Dermis microvascular lymphatic vessel endothelial cell (primary cell): ENCODE measurements at places on chromosomes 12 and 14.
A peak's percentile ranks its signal among the peaks of the same experiment; 100 is the strongest.

GRCh38 chr14:65382586-65382985 is 29.9 kb upstream of the FUT8 start:
- no peak for DNase-seq

- no peak for DNase-seq
Measured at GRCh38 chr12:112126911-112127310, 1.6 kb downstream of the TRAFD1 start.

DNA sequence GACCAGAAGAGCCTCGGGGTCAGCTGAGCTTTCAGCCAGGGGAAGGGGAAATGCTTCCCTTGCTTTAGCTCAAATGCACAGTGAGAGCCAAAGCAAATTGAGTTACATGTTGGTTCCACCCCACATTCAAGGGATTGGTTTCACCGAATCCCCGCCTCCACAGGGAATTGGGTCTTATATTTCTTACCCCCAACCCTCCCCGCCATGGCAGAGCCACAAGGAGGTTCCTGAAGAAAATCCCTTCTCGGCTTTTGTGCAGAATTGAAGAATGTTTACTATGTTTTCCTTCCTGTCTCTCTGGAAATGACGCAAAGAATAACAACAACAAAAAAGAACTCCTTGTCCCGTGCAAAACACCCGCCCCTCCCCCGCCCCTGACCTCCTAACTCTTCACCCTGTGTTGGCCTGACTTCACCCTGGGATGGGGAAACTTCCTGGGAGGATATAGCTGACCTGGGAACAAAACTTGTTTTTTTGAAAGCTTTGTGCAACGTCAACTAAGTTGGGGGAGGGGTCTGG is 21.9 kb upstream of the CIPC start:
- DNase-seq: peak; percentile 63

- no peak for DNase-seq
Measured at GRCh38 chr14:39666386-39666785, 234.2 kb upstream of the FBXO33 start.

DNA sequence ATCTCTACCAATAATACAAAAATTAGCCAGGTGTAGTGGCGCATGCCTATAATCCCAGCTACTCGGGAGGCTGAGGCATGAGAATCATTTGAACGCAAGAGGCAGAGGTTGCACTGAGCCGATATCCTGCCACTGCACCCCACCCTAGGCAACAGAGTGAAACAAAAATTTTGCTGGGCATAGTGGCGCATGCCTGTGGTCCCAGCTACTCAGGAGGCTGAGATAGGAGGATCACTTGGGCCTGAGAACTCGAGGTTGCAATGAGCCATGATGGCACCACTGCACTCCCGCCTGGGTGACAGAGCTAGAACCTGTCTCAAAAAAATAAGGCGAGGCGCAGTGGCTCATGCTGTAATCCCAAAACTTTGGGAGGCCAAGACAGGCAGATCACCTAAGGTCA is 9.5 kb downstream of the ATXN2 start:
- no peak for DNase-seq

DNA sequence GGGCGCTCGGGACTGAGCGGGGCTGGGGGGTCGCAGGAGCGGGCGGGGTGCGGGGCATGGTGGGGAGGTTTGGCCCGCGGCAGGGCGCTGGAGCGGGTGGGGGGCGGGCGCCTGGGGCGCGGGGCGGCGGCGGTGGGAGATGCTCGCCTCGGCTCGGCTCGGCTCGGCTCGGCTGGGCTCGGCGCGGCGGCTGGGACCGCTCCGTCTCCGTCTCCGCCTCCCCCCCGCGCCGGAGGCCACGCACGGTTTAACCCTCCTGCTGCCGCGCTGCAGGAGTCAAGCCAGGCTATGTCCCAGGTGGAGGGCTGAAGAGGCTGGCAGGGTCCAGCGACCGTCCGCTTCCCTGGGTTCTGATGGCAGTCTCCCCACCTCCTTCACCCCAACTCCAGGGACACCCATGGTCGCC is at the start of gene PIANP:
TSS of gene PIANP (minus strand) at position 170 of the 406 bp plus-strand sequence. CDS start 2,754 bp downstream, outside the sequence.
- peak; percentile 33 for DNase-seq

DNA sequence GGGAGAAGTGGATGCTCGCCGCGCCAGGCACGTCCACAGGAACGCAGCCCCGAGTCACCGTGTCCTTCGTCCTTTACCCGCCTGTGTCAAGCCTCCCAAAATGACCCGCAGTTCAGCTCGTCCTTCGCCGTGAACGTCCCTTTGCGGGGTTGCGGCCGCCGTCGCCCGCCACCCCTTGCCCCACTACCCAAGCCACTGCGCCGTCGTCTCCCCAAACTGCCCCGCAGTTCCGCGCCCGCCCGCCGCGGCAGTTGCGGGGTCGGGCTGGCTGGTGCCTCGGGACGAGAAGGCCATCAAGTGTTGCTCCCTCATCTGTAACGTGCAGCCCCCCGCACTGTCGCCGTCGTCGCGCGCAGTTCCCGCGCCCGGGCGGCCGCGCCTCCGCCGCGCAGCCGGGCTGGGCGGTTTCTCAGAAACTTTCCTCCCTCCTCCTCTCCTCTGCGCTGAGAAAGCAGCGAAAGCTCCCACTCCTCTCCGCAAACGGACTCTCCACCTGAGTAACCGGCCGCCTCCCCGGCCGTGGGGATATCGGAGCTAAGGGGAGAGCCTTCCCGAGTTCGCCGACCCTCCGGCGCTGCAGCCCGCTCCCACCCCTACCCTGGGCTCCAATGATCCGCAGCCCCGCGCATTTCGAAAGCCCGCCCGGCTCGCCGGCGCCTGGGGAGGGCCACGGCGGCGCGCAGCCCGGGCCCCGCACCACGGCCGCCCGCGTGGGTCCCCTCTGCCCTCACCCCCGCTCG is 6.7 kb downstream of the CDKN1B start:
- DNase-seq: peak; percentile 59

DNA sequence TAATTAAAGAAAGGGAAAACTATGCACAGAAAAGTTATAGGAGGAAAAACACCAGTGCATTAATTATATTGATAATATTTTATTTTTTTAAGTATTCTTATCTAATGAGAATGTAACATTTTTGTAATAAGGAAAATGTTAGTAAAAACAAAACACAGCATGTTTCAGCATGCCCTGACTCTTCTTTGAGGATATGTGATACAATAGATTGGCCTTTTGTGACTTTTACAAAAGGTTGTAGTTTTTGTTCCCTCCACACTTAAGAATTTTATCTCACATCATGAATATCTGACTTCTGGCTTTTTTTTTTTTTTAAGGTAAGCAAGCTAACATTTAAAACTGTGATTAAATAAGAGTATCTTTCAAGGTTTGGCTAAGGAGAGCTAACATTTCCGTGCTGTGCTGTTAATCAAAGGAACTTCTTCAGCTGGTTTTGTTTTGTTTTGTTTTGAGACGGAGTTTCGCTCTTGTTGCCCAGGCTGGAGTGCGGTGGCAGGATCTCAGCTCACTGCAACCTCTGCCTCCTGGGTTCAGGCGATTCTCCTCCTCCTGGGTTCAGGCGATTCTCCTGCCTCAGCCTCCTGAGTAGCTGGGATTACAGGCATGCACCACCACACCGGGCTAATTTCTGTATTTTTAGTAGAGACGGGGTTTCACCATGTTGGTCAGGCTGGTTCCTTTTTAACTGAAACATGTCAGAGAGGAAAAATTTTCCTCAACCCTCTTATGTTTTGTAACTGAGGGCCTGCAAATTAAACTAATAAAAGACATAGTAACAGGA is 30.8 kb upstream of the RESF1 start:
- DNase-seq: no peak

DNA sequence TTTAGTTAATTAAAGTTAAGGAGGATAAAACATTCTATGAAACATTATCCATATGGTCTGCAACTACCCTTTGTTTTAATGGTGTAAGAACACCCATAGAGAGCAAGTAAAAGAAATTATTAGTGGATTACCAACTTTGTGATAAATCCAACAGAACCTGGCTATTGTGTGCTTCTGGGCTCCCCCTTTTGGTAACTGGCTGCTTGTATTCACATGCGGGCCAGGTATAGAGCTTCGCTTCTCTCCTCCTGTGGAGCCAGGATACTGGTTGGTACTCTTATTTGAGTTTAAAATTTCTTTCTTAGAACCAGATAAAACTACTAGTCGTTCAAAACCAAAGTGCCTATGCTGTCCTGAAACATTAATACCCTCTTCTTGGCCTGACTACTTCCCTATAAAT is 81.0 kb downstream of the PTPRR start:
- no peak for DNase-seq

GRCh38 chr12:56749359-56749758 is 2.8 kb downstream of the PRIM1 start:
- DNase-seq: no peak

DNA sequence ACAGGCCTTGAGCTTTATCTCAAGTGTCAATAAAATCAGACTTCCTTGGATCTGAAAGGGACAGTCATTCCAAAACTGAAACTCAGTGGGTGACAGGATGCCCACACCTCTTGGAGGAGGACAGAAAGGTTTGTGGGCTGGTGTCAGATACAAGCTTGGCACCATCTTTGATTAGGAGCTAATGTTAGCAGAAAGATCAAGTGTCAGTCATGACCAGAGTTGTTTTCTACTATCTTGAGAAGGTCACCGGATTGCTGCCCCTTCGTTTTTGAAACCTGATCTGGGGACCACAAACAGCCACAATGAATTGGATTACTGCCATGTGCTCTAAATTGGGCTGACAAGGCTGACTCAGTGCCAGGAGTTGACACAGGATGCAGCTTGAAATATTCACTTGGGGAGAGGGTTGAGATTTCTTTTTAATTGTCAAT is 88.3 kb downstream of the OTOGL start:
- DNase-seq: peak; percentile 82

DNA sequence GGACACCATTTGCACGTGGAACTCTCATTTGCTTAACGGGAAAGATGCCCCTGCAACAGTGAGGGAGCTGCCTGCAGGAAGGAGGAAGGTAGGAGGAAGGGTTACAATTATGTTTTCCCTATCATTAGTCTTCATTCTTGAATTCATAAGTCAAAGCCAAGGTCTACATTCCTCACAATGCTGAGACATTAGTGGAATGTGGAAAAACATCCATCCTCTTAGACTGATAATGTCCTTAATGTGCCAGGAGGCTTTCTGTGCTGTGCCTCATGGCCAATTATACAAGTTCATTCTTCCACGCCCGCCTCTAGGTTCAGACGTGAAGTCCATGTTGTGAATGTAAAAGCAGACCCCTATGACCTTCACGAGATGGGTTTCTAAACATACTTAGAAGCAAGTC is 1212.4 kb upstream of the TMEM132C start:
- DNase-seq: no peak

DNA sequence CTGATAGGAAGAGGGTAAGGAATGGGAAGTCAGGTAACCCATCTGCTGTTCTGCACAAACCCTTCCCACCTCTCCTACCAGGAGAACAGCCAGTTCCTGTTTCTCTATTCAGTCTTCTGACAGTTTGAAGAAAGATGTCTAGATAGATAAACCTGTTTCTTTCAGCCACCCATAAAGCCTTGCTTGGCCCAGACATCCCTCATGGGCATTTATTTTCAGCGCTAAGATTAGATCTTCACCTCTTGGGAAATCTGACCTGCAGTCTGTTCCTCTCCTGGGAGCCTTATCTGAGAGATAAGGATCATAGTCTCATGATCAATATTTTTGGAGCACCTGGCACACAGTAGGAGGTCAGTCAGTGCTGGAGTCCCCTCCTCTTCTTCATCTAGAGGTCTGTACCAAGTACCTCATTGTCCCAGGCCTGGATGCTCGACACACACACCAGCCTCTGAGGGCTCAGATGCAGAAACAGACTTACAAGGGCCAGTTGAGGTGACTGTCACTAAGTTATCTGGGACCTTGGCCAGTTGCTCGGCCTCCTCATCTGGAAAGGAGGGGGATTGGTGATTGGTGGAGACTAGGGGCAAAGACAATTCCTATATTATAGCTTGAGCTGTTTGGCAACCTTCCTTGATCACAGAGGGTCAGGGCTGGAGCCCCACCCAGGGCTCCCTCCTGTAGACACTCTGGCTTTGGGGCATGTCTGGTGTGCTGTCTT is 18.2 kb downstream of the ACVRL1 start:
- DNase-seq: no peak

- DNase-seq: no peak
Measured at GRCh38 chr12:64611341-64612284, 1.3 kb downstream of the RASSF3 start.

DNA sequence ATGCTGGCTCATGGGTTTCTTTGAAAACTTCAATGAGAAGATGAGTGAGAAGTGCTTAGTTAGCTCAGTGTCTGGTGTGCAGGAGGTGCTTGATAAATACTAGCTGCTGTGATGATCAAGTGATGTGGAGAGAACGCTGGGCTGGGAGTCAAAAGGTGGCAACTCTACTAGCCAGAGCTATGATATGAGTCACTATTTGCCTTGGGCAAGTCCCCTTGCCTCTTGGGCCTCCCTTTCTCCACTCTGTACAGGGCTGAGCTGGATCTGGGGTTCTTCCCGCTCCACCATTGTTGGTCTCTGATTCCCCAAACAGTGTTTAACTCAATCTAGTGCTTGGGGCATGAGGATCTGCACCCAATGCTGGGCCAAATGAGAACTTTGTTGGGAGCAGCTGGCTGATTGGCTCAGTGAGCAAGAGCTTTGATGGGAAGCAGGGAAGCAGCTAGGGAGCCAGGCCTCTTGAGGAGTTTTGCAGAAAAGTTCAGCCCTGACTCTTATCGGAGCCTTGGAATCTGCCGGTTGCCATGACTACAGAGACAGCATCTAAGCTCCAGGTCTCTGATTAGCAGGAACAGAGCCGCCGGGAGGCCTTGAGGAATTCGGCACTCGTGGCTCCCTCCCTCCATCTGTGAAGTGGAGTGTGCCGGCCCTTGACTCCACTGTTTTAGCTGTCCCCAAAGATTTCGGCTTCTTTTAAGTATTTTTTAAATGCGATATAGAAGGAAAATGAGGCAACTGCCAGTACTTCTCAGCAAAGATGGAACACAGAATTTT is 82.1 kb upstream of the HSPB8 start:
- DNase-seq: no peak

DNA sequence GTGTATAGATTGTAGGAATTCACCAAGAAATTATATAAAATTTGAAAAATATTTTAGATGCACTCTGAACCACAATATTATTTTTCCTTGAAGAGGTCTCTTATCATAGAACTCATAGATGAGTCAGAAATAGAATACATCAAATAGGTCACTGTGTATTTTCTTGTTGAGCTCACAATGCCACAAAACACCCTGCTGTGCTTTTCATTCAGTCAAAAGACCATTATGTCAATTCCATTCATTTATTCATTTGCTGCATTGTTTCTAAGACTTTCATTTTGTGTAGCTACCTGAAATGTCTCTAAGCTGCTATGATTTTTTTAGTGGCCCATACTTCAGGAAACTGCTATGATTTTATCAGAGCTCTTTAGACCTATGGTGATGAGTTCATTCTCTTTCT is 231.9 kb upstream of the AVPR1A start:
- no peak for DNase-seq

DNA sequence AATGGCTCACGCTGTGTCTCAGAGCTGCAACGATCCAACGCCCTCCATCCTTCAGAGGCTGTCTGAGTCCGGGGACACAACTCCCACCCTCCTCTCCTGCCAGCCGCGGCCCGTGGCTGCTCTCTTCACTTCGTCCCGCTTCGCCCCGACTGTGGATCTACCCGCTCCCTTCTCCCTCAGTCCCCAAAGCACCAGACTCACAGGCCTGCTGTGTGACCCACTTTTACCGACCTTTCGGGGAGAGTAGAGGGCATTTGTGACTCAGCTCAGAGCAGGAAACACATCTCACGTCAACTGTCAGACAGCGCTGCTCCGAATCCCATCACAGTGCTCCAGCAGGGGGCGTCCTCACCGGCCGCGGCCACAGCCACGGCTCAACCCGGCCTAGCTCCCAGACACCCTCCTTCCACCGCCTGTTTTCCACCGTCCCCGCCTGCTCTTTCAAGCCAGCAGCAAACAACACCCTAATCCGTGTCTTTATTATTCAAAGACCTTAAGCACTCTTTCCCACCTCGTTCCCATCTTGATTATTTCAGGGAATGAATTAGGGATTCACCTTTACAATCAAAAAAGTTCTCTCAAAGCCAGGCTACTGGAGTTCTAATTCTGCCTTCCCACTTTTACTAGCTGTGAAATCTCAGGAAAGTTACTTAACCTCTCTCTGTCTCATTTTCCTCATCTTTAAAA is 5.0 kb upstream of the AQP2 start:
- DNase-seq: peak; percentile 70
